ENCODE measurements at places on chromosomes 6 and 20.

- no peak for DNase-seq
Measured at GRCh38 chr6:169806701-169807100, 55.3 kb downstream of the ERMARD start.

DNA sequence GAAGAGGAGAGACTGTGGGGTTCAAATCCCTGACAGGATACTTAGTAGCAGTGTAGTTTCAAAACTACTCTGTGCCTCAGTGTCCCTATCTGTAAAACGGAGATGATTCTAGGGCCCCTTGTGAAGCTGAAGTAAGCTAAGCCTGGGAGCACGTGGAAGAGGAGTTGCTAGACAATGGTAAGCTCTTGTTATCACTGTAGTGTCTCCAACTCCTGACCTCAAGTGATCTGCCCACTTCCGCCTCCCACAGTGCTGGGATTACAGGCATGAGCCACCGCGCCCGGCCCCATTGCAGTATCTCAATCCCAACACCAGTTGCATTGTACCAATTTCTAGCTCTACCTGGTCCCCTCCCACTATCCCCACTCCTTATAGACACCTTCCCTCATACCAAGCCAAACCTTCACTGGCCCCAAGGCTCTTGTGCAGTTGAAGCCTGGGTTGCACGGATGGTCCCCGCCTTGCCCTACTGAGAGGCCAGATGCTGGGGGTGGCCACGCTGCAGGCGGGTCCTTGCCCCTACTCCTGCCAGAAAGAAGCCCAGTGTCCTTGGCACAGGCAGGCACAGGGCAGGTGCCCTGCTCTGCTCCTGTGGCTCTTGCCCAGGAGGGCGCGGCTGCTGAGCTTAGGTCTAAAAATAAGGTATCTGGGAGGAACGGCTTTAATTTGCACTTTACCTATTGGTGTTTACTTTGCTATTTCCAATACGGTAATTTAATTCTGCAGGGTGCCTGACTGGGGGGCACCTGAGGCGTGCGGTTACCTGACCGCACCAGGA, 118.1 kb downstream of the VEGFA start:
- no peak for DNase-seq

DNA sequence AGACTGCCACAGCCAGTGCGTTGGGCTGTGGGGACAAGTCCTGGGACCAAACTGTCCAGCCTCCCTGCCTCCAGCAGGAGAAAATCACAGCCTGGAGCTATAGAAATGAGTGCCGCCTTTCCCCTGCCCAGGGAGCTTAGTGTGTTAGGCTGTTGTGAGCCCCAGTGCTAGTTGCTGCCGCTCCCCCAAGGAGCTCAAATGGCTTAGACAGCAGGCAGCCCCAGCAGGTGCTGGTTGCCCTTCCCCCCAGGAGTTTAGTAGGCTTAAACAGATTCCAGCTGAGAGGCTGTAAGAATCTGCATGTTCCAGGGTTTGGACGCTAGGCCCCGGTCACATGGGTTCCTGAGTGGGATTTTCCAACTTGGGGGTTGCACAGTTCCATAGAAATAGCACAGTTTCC, 27.2 kb upstream of the HMGN3 start:
- DNase-seq: no peak

- DNase-seq: no peak
Measured at GRCh38 chr20:45967551-45968080, 4.4 kb downstream of the ZNF335 start.

GRCh38 chr6:99143108-99143861, 195.5 kb upstream of the FBXL4 start:
- no peak for DNase-seq

GRCh38 chr6:124870611-124871459, 91.4 kb upstream of the RNF217 start:
- no peak for DNase-seq

DNA sequence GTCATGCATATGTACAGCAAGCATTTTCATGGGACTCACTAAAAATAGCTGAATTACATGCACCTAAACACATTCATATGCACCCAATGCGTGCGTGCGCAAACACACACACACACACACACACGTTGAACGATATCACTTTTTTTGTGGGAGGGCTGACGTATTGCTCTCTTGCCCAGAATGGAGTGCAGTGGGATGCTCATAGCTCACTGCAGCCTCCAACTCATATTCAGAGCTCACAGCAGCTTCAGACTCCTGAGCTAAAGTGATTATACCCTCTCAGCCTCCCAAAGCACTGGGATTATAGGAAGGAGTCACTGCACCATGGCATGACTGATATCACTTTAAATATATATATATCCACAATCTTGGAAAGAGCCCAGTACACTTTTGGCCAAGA, 620.4 kb upstream of the MANEA start:
- no peak for DNase-seq

- peak; percentile 75 for DNase-seq
Measured at GRCh38 chr6:14921878-14922671, 323.8 kb upstream of the JARID2 start.

DNA sequence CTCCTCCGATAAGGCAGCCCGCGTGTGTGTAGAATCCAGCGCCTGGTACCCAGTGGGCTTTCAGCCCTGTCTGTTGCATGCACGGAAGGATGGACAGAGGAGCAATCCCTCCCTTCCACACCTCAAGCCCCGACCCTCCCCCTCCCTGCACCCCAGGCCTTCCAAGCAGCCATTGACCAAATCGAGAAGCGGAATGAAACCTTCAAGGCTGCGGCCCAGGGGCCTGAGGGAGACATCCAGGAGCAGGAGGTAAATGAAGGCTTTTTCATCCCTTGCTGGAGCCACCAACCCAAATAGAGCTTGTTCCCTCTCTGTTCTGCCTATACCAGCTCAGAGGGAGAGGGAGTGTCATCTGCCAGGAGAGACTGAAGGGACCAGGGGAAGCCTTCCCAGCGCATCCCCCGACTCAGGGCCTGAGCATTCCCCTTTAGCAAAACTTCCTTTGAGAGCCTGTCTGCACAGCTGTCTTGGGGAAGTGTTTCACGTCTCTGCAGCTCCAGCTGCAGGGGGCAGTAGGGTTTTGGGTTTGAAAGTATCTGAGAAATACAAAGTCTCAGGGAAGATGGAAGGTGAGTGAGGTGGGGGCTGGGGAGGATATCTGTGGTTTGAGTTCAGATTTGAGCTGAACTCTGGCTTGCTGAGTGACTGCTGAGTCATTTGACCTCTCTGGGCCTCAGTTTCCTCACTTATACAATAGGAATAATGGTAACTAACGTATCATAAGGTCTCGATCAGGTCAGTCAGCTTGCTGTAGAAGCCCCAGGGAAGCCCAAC, 16.1 kb downstream of the FGD2 start:
- DNase-seq: no peak

DNA sequence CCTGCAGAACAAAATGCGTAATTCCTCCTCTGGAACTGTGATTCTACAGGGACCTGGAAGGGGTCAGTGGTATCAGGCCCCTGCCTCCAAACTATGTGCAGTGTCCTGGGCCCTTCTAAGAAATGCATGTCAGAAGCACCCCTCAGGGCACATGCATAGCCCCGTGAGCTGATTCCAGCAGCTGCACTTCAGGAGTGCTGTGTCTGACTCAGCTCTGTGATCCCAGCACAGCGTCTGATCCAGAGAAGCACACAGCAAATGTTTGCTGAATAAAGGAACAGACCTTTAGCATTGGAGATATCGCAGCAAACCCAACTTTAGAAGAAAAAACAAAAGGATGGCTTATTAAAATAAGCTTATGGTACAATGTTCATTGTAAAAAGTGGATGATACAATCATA, 15.8 kb upstream of the MAFB start:
- no peak for DNase-seq

- DNase-seq: no peak
Measured at GRCh38 chr20:48717095-48717672, 110.6 kb downstream of the PREX1 start.

GRCh38 chr6:52663120-52663935, 7.6 kb upstream of the TMEM14A start:
- DNase-seq: no peak

- DNase-seq: no peak
Measured at GRCh38 chr6:35288834-35289233, 8.8 kb upstream of the DEF6 start.

- DNase-seq: no peak
Measured at GRCh38 chr20:39983655-39984054, 705.4 kb downstream of the MAFB start.
